ENCODE measurements at places on chromosomes 2 and 18. TPM values are rescaled to one million over a fixed set of nuclear protein-coding genes. Genes with fewer than 3 reads are reported as not detected.
A peak's percentile ranks its signal among the peaks of the same experiment; 100 is the strongest.

GRCh38 chr2:71974846-71975245, 172.8 kb downstream of the CYP26B1 start:
- DNase-seq: peak; percentile 56

GRCh38 chr2:119680457-119681202, 1.6 kb downstream of the TMEM177 start:
- DNase-seq: no peak

DNA sequence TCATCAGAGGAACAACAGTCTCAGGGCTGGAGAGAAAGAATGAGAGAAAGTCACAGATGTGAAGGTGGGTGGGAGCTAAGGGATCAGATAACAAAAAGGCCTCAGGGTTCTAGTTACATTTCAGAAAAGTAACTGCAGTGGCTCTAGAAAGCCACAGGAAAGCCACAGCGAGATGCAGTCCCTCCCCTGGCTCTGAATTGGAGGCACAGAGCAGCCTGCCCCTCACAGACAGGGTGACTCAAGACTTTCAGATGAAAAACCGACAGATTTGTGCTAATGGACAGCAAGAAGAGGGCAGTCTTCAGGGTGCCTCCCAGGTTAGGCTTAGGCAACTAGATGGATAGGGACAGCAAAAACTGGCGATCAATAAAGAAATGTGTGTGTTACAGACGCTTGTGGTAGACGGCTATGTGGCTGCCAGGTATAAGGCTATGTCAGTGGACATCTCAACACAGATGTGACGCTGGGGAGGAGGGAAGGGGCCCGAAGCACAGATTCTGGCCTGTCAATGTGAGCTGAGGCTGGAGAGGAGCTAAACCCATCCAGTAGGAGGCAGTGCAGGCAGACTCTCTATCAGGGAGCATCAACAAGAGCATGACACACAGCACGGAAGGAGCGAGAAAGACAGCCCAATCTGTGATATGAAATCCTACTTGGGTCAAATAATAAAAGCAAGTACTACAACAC, 26.2 kb downstream of the UNC50 start:
- peak; percentile 21 for DNase-seq

- peak; percentile 67 for DNase-seq
Observed at GRCh38 chr2:112803691-112804521, 19.6 kb upstream of the IL1A start.

DNA sequence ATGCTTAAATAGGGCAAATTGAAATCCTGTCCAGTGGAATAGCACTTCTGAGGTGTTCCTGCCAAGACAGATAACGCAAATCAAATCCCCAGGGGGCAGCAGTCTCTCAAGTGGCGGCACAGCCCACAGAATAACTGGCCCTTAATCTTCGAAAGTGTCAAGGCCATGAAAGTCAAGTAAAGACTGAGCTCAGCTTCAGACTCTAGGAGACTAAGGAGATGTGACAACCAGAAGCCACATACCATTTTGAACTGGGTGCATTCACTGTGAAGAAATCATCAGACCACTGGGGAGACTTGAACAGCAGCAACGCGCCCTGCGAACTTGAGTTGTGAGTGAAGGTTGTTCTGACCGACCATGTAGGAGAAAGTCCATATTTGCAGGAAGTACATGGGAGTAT, 66.0 kb upstream of the ASAP2 start:
- no peak for DNase-seq

CRYGC gene
- total RNA-seq: not detected

All from LHCN-M2 (cell line).